ENCODE measurements at places on chromosomes 1 and 21.
A peak's percentile ranks its signal among the peaks of the same experiment; 100 is the strongest.

GRCh38 chr1:209659909-209660308 lies 7.7 kb upstream of the LAMB3 start:
- peak; percentile 72 for DNase-seq

DNA sequence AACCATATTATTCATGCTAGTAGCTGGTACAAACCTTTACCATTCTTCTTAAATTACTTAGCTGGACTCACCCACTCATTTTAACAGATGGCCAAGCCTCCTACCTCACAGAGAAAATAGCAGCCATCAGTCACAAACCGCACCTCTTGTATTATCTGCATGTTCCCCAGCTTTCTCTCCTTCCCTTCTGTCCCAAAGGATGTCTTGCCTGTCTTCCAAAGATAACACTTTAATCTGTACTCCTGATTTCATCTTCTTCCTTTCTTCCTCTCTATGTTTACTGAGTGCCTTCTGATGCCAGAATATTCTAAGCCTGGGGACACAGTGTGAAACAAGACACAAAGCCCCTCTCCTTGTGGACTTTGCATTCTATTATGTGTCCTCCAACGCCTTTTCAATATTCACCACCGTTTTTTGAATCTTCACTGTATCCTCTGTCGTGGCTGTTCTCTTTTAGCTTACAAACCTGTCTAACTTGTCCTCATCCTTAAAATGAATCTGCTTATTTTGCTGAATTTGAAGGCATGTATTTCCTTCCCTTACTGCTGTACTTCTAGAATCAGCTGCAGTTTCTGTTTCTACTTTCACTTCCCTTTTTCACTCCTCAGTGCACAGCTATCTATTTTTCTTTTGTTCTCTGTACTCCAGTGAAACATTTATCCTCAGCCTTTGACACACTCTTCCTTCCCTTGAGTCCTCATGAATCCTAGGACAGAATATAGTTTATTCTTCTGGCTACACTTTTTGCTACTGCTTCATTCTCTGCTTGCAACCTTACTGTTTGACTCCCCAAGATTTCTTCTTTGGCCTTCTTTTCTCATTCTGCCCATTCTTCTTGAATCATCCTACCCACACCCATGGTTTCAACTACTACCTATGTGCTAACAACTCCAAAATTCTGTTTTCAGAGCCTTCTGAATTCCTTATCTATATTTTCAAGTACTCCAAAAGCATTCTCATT lies 216.9 kb upstream of the SAMSN1 start:
- peak; percentile 49 for DNase-seq

GRCh38 chr1:94416901-94417727 lies 1.1 kb upstream of the ABCD3 start:
- DNase-seq = no peak

GRCh38 chr1:114844270-114844669 lies 10.4 kb upstream of the SYCP1 start:
- DNase-seq = no peak

Measured in activated CD4-positive, alpha-beta T cell treated with anti-CD3 and anti-CD28 coated beads, Interleukin-2, amount 50 U/mL, for 16 hours (primary cell).